ENCODE measurements at places on chromosomes 7 and 10. TPM values are rescaled to one million over a fixed set of nuclear protein-coding genes. Genes with fewer than 3 reads are reported as not detected.

CYP2E1 gene
- 0.17 TPM for total RNA-seq

HOXA4 gene
- 14.6 TPM for total RNA-seq

FEZF1 gene
- total RNA-seq: not detected

AMPH gene
- 0.07 TPM for total RNA-seq

SRRM3 gene
- 0.07 TPM for total RNA-seq

STK32C gene
- total RNA-seq: 13.0 TPM

KIN gene
- total RNA-seq: 10.8 TPM

AGMO gene
- not detected for total RNA-seq

KCP gene
- 5.2 TPM for total RNA-seq

EPHB4 gene
- 70.3 TPM for total RNA-seq

CRTAC1 gene
- total RNA-seq: not detected

HOXA6 gene
- 11.8 TPM for total RNA-seq

TRIM4 gene
- 18.7 TPM for total RNA-seq

WASHC2C gene
- 19.0 TPM for total RNA-seq

LLCFC1 gene
- not detected for total RNA-seq

C7orf33 gene
- total RNA-seq: not detected

MKX gene
- 0.06 TPM for total RNA-seq

CFAP43 gene
- 0.14 TPM for total RNA-seq

PON1 gene
- total RNA-seq: not detected

WASL gene
- 15.6 TPM for total RNA-seq

TEX36 gene
- total RNA-seq: not detected

GSTO2 gene
- total RNA-seq: 9.5 TPM

PDE1C gene
- total RNA-seq: 5.9 TPM

HMX3 gene
- total RNA-seq: not detected

FKBP6 gene
- total RNA-seq: not detected

ARHGAP22 gene
- 24.5 TPM for total RNA-seq

GPR15LG gene
- total RNA-seq: 1.0 TPM

SPDYE16 gene
- total RNA-seq: not detected

IGF2BP3 gene
- 49.3 TPM for total RNA-seq

FAM131B gene
- 1.5 TPM for total RNA-seq

PAPSS2 gene
- 24.4 TPM for total RNA-seq

TFEC gene
- total RNA-seq: not detected

PSD gene
- 0.43 TPM for total RNA-seq

ZNF503 gene
- total RNA-seq: 9.6 TPM

SRI gene
- 92.0 TPM for total RNA-seq

SH2B2 gene
- total RNA-seq: 13.6 TPM

FFAR4 gene
- not detected for total RNA-seq

C10orf105 gene
- total RNA-seq: not detected

NPTX2 gene
- 0.07 TPM for total RNA-seq

BAG3 gene
- total RNA-seq: 39.1 TPM

COL17A1 gene
- 1.7 TPM for total RNA-seq

TLL2 gene
- 3.3 TPM for total RNA-seq

ZPBP gene
- total RNA-seq: not detected
